ENCODE measurements at places on chromosomes 11 and 22. TPM values are rescaled to one million over a fixed set of nuclear protein-coding genes. Genes with fewer than 3 reads are reported as not detected.

The POU2AF2 gene
- total RNA-seq, result not detected

The OR6A2 gene
- total RNA-seq, result not detected

The NDUFC2 gene
- 182 TPM for total RNA-seq

The OTOG gene
- total RNA-seq, result not detected

The PAX6 gene
- not detected for total RNA-seq

The TEX54 gene
- total RNA-seq, result 0.48 TPM

The GRK3 gene
- total RNA-seq, result 24.2 TPM

The UBE4A gene
- total RNA-seq, result 49.1 TPM

The OR52E5 gene
- not detected for total RNA-seq

The SMIM35 gene
- 0.27 TPM for total RNA-seq

The MRPL16 gene
- 78.3 TPM for total RNA-seq

Measured in activated CD4-positive, alpha-beta T cell treated with anti-CD3 and anti-CD28 coated beads, Interleukin-2, amount 10 ng/mL, durations not matched to agents 7 days and 5 days (primary cell).